ENCODE measurements at places on chromosomes 6 and 20. TPM values are rescaled to one million over a fixed set of nuclear protein-coding genes. Genes with fewer than 3 reads are reported as not detected.

DNA sequence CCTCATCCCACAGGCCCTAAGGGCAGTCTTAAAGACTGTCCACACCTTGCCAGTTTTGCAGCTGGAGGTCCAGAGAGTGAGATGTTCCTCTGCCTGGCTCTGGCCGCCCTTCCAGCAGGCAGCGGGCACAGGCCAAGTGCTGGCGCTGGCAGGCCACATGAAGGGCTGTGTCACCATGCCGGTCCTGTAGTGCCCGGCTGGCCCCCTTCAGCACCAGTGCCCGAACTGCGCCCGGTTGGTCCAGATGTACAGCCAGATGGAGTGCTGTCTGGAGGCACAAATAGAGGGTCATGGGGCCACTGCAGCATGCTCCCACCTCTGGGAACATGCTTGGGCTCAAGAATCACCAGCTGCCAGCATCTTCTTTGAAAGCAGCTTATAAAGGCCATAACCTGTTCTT is 3.8 kb downstream of the NFKBIE start:
- no peak for DNase-seq

DNA sequence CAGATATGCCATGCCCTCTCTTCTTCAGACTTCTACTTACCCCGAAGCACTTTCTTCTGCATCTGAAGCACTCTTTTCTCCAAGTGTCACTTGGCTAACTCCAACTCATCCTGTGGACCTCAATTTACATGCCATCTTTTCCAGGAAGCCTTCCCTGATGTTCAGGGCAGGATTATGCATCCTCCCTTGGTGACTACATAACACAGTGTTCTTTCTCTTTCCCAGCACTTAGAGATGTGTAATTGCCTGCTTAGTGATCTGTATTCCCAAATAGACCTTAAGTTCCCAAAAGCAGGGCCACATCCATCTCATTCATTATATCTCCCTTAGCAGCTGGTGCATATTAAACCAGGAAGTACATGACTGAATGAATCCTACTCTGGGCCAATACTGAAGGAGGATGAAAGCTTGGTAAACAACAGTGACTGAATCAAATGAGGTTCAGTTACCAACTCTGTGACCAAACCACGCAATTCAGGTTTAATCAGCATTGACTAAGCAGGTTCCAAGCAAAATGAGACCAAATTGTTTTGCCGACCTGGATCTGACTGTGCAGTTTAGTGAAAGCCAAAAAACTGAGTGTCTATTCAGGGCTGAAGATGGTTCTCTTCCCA is 121.4 kb upstream of the TCF21 start:
- DNase-seq, result no peak

DNA sequence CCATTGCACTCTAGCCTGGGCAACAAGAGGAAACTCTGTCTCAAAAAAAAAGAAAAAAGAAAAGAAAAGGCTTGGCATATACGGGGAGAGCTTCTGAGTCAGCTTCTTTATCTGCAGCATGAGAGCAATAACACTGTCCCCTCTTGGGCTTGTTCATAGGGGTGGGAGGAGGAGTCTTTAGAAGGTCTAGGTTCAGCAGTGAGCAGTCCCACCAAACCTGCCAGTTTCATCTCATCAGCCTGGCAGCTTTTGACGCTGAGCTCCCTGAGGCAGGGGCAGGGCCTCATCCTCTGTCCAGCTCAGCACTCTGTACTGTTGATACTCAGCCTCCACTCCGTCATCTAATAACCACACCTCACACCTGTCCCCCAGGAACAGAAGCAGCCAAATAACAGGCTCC is 5.6 kb upstream of the C6orf132 start:
- no peak for DNase-seq

- DNase-seq, result no peak
Observed at GRCh38 chr6:90691823-90692222, 105.0 kb upstream of the MAP3K7 start.

- DNase-seq, result no peak
Observed at GRCh38 chr20:680638-681187, 5.1 kb upstream of the SCRT2 start.

- DNase-seq, result no peak
Observed at GRCh38 chr20:30598460-30599230, 658.8 kb upstream of the DEFB115 start.

DNA sequence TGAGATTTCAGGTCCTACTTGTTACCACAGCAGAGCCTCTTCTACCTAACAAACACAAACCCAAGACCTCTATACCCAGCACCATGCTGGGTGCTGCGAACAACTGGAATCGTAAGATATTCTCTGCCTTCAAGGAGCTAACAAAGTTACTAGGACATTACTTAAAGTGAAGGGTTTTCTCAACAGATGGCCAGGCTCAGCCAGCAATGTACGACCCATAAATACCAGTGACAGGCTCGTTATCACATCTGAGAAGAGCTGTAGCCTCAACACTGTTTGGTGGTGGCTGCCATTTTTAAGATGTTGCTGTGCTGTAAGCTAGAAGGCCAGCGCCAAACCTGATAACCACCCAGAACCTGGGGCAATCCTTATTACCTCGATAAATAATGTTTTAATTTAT is 406.5 kb downstream of the KIF16B start:
- DNase-seq, result no peak

DNA sequence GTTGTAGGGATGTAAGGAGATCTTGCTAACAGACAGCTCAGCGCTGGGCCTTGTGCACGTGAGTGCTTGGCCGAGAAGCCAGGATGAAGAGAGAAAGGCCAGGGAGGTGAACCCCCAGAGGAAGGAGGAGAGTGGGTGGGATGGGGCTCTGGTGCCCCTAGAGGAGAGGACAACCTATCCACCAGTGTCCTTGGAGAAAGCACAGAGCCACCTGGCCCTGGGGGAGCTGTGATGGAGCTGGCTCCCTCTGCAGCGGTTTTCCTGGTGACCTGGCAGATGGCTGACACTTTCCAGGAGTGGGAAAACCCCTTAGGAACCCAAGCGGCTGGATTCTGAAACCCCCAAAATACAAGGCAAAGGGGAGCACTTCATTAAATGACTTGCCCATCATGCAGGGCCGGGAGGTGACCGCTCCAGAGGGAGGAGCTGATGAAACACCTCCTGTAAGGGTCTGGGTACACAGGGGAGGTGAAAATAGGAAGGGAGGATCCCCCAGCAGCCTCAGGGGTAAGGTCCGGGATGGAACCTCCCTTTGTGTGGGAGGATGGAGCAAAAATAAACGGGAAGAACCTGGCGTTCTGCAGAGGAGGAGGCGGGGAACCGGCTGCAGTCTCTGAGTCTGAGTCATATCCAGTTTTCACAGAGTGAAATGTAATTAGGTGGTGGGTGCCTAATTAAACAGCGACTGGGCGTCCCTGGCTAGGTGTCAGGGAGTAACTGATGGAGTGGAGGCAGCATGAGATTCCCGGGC is 80.4 kb downstream of the SULF2 start:
- DNase-seq, result no peak

DNA sequence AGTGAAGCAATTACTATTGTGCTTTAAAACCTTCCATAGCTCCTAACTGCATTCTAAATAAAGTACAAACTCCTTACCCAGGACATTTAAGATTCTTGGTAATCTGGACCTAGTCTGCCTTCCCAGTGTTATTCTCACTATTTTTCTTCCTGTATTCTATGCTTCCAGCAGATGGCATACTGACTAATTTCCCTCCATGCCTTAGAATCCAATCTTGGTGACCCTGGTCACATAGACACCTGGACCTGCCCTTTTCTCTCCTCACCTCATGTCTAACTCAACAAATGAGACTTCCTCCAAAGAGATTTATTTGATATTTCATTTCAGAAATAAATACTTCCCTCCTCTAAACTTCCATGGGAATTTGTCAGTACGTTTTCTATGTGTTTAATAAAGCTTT is 25.8 kb downstream of the ROS1 start:
- peak; percentile 20 for DNase-seq

- peak; percentile 28 for DNase-seq
Observed at GRCh38 chr6:150250826-150251225, 108.0 kb downstream of the PPP1R14C start.

DNA sequence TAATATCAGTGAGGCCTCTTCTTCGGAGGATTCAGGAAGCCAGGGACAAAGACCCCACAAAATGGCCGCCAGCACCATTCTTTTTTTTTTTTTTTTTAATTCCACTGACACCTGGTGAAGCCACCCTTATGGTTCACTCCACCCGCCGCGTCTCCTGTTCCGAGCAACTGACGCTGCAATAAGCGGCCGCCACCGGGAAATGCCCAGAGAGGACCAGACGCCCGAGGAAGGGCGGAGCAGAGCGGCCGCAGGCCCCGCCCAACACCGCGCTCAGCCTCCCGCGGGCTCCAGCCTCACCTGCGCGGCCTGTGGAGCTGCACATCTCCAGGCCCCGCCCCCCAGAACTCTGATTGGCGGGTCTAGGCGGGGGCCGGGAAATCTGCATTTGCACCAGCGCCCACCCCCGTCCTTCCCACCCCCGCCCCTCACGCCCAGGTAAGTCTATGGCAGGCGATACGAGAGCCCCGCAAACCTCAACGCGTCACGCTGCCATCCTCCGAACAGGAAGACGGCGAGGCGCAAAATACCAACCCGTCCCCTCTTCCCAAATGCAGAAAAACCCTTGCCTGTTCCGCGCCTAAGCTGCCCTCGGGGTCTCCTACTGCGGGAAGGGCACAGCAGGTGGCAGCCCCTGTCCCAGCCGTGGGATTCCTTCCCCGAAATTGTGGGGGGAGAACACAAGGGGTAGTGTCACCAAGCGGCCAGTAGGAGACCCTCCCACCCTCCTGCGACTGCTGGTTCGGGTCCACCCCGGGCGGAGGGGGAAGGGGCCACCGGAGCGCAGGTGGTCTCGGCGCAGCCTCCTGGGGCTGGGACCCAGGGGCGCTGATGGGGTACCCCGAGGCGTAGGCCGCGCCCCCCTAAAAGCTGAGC is 960 bp downstream of the ATP9A start:
- no peak for DNase-seq

DNA sequence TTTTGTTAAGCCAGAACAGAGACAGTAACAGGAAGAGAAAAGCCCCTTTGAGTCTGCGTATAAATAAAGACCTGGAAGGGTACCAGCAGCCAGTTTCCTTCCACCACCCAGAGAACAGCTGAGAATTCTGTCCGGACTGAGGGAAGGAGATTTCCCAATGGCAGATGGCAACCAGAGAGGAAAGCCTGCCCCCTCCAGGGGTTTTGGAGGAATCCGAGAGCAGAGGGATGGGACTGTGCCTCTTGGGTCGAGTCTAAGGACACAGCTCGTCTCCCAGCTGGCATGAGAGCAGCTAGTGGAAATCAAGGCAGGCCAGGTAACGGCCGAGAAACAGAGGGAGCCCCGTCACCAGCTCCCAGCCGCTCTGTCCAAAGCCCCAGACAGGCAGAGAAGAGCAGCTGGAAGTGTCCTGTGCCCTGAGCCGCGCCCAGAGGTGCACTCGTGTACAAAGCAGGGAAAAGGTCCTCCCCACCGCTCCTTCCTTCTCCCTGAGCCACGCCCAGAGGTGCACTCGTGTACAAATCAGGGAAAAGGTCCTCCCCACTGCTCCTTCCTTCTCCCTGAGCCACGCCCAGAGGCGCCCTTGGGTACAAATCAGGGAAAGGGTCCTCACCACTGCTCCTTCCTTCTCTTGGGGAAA is 134.0 kb upstream of the SNX9 start:
- DNase-seq, result no peak

GRCh38 chr20:32536851-32537656 is 48.1 kb downstream of the NOL4L start:
- DNase-seq, result no peak

TP53TG5 gene
- total RNA-seq, result not detected

ESF1 gene
- 11.5 TPM for total RNA-seq

NFKBIL1 gene
- total RNA-seq, result 21.2 TPM

SLC22A1 gene
- total RNA-seq, result 1.1 TPM

PBOV1 gene
- not detected for total RNA-seq

ZFP57 gene
- not detected for total RNA-seq

HRH3 gene
- not detected for total RNA-seq

PCK1 gene
- not detected for total RNA-seq

SLC12A5 gene
- total RNA-seq, result 1.3 TPM

SLPI gene
- total RNA-seq, result not detected

MLN gene
- not detected for total RNA-seq

FKBP1C gene
- total RNA-seq, result 0.69 TPM

LPIN3 gene
- 0.07 TPM for total RNA-seq

NKAPL gene
- total RNA-seq, result not detected
